Vagina (tissue), 2 donors: ENCODE measurements at places on chromosomes 4 and X. TPM values are rescaled to one million over a fixed set of nuclear protein-coding genes. Genes with fewer than 3 reads are reported as not detected.
A peak's percentile ranks its signal among the peaks of the same experiment; 100 is the strongest.

- no peaks in the 10 kb centered on the region for H3K4me1 ChIP-seq
- no peak overlapping the region for H3K27ac ChIP-seq
- no peaks in the 10 kb centered on the region for H3K36me3 ChIP-seq
- no peak for DNase-seq
- H3K27me3 ChIP-seq = no peaks in the 10 kb centered on the region
Observed at GRCh38 chr4:139754938-139755337, 89.3 kb downstream of the MGST2 start.

DNA sequence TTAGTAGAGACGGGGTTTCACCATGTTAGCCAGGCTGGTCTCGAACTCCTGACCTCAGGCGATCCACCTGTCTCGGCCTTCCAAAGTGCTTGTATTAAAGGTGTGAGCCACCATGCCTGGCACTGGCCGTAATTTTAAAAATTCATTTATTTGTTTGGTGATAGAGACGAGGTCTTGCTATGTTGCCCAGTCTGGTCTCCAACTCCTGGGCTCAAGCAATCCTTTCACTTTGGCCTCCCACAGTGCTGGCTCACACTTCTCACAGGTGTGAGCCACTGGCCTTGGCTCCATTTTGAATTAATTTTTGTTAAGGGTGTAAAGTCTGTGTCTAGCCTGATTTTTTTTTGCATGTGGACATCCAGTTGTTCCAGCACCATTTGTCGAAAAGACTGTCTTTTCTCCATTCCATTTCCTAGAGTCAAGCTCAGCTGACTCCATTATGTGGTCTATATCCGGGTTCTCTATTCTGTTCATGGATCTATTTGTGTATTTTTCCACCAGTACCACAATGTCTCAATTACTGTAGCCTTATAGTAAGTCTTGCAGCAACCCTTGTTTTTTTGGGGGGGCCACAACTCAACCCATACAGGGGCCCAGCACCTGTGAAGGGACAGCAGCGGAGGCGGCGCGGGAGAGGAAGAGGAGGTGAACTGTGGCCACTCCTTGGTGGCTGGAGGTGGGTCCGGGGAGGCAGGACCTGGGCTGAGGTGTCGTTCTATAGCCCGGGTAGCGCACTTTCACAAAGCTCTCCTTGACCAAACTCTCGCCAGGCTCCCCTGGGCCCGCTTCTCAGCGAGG is 1.5 kb upstream of the NSD2 start:
- H3K4me1 ChIP-seq = peaks cover 20% of the 10 kb centered on the region
- H3K36me3 ChIP-seq = no peaks in the 10 kb centered on the region
- DNase-seq = no peak
- no peaks in the 10 kb centered on the region for H3K27me3 ChIP-seq
- peak overlapping the region; percentile 80 for H3K4me3 ChIP-seq

GRCh38 chr4:19829101-19829500 is 422.6 kb upstream of the SLIT2 start:
- H3K36me3 ChIP-seq = no peaks in the 10 kb centered on the region
- DNase-seq = no peak
- H3K27ac ChIP-seq = no peak overlapping the region
- H3K27me3 ChIP-seq = no peaks in the 10 kb centered on the region
- no peaks in the 10 kb centered on the region for H3K4me1 ChIP-seq
- H3K4me3 ChIP-seq = no peak overlapping the region

Gene ERCC6L
- total RNA-seq = 0.74 TPM
